ENCODE measurements at places on chromosomes 6 and 20. TPM values are rescaled to one million over a fixed set of nuclear protein-coding genes. Genes with fewer than 3 reads are reported as not detected.

- DNase-seq, result no peak
Observed at GRCh38 chr6:83605517-83605916, 93.2 kb downstream of the PRSS35 start.

- DNase-seq, result no peak
Observed at GRCh38 chr20:11329271-11329670, 588.4 kb upstream of the BTBD3 start.

Gene IRF4
- total RNA-seq, result 76.9 TPM

DNA sequence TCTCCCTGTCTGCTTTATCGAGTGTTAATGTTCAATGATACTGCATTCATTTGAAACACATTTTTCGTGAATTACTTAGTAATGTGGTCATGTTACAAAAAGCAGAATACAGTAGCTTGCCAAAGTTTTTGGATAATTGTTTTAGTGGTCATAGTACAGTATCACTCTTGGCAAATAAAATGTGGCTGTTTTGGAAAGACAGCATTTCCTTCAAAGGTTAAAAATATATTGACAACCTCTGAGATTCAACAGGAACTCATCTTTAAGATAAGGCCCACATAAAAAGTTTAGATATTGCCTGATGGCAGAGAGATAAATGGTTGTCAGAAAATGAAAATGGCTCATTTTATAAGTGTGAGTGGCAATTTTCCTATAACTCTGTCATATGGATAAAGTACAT lies 297.7 kb upstream of the MAN1A1 start:
- DNase-seq, result no peak

- no peak for DNase-seq
Observed at GRCh38 chr6:42165016-42165415, 8.1 kb upstream of the GUCA1A start.

Gene GRM1
- 0.26 TPM for total RNA-seq

Gene NT5E
- total RNA-seq, result 15.4 TPM

Gene DLK2
- total RNA-seq, result 0.83 TPM

DNA sequence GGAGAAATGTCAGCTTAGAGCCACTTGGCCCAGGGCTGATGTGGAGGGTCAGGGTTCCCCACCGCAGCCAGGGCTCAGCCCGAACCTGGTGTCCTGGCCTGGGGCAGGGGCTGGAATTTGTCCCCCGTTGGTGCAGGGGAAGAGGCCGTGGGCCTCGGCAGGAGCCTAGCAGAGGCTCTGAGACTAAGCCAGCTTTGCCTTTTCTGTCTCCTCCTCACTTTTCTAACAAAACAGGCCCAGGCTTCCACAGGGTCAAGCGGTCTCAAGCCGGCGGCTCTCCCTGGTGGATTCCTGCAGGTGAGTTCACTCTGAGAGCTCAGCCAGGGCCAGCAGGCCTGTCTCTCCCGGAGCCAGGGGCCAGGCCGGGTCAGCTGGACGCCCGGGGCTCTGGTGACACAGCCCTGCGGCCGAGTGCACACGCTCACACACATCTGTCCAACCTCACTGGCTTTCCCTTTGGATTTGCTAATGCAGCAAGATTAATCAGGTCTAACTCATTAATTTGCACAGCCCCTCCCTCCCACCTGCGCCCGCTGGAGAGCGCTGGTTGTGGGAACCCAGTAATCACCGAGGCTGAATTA lies 2.9 kb upstream of the CHRNA4 start:
- DNase-seq, result no peak

Gene WFDC2
- not detected for total RNA-seq

Measured in SK-MEL-5 (cell line).